ENCODE measurements at places on chromosomes 7 and 10.

GRCh38 chr7:37289367-37289766 lies 159.3 kb downstream of the ELMO1 start:
- DNase-seq: no peak
- H3K27ac ChIP-seq: no peak overlapping the region
- peaks cover 7% of the 10 kb centered on the region for H3K4me1 ChIP-seq

GRCh38 chr7:110592557-110592956 lies 498.4 kb upstream of the LRRN3 start:
- DNase-seq: no peak
- no peak overlapping the region for H3K27ac ChIP-seq
- no peak overlapping the region for H3K4me3 ChIP-seq
- no peaks in the 10 kb centered on the region for H3K4me1 ChIP-seq

- no peaks in the 10 kb centered on the region for H3K4me1 ChIP-seq
- H3K36me3 ChIP-seq: no peaks in the 10 kb centered on the region
- H3K27me3 ChIP-seq: no peaks in the 10 kb centered on the region
- H3K4me3 ChIP-seq: no peak overlapping the region
Measured at GRCh38 chr7:41999736-42000283, 237.2 kb downstream of the GLI3 start.

GRCh38 chr10:62069452-62070178 lies 168.1 kb downstream of the ARID5B start:
- no peak overlapping the region for H3K27ac ChIP-seq
- DNase-seq: no peak
- H3K4me1 ChIP-seq: no peaks in the 10 kb centered on the region

GRCh38 chr7:110050785-110051184 lies 1040.1 kb upstream of the LRRN3 start:
- H3K4me1 ChIP-seq: no peaks in the 10 kb centered on the region
- no peak for DNase-seq
- H3K27me3 ChIP-seq: no peaks in the 10 kb centered on the region
- no peak overlapping the region for H3K4me3 ChIP-seq
- H3K36me3 ChIP-seq: no peaks in the 10 kb centered on the region

- no peak overlapping the region for H3K4me3 ChIP-seq
- H3K27ac ChIP-seq: no peak overlapping the region
- DNase-seq: no peak
- no peaks in the 10 kb centered on the region for H3K27me3 ChIP-seq
- no peaks in the 10 kb centered on the region for H3K36me3 ChIP-seq
Measured at GRCh38 chr10:119439922-119440321, 102.6 kb downstream of the RGS10 start.

DNA sequence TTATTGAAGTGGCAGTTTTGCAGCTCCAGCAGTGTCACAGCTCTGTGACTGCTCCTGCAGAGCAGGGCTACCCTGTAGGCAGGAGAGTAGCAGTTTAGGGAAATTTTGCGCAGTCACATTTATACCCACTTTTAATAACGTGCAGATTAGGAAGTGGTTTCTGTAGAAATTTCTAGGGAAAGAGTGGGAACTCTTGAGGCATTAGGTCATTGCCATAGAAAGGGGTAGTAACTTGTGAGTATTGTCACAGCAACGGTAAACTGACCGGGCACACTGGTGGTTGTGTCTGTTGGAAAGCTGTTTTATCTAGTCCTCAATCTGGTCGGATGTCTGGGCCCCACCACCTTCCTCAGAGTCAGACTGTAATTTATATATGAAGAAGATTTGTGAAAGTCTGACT lies 51.9 kb downstream of the CDC14C start:
- H3K4me1 ChIP-seq: no peaks in the 10 kb centered on the region
- H3K4me3 ChIP-seq: no peak overlapping the region
- no peak for DNase-seq
- H3K36me3 ChIP-seq: no peaks in the 10 kb centered on the region
- H3K27me3 ChIP-seq: no peaks in the 10 kb centered on the region

Measured in pancreas (tissue), 10 donors.